Stimulated activated CD8-positive, alpha-beta memory T cell treated with anti-CD3 and anti-CD28 coated beads, Interleukin-7, amount 100 ng/mL, for 48 hours (primary cell): ENCODE measurements at places on chromosomes 3 and 15.
A peak's percentile ranks its signal among the peaks of the same experiment; 100 is the strongest.

- DNase-seq: no peak
Measured at GRCh38 chr3:29763115-29763514, 482.2 kb downstream of the RBMS3 start.

DNA sequence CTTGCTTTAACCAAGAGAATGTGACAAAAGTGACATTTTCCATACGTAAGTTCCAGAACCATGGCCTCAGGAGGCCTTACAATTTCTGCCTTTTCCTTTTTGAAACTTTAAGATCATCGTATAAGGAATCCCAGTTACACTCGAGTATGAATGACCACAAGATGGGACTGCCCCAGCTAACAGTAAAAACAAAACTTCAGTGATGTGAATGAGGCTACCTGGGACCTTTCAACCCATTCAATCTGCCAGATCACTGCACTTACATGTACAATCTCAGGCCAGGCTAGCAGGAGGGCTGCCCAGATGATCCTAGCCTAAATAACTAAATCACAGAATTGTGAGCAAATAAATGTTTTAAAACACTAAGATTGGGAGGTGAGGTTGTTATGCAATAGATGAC, 328.8 kb downstream of the CNTN6 start:
- DNase-seq: no peak

DNA sequence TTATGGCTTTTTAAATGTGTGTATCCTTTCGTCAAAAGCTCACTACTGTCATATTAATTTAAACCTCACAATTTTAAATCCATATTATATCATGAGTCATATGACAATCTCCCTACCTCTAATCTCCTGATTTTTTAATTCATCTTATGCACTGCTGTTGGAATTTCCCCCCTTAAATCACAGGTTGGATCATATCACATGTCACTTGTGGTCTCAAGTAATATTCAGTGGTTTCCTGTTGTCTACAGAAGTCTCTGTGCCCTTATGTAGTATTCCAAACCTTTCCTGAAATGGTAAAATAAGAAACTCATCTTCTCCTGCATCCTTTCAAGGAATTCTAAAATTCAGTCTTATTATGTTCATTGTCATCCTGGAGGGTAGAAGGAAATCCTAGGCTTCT, 116.0 kb upstream of the CBLB start:
- no peak for DNase-seq

- no peak for DNase-seq
Measured at GRCh38 chr3:102030661-102031060, 181.3 kb downstream of the NFKBIZ start.

- no peak for DNase-seq
Measured at GRCh38 chr15:80175436-80175835, 22.6 kb downstream of the FAH start.

- no peak for DNase-seq
Measured at GRCh38 chr3:113105966-113106660, 105.2 kb upstream of the BOC start.

DNA sequence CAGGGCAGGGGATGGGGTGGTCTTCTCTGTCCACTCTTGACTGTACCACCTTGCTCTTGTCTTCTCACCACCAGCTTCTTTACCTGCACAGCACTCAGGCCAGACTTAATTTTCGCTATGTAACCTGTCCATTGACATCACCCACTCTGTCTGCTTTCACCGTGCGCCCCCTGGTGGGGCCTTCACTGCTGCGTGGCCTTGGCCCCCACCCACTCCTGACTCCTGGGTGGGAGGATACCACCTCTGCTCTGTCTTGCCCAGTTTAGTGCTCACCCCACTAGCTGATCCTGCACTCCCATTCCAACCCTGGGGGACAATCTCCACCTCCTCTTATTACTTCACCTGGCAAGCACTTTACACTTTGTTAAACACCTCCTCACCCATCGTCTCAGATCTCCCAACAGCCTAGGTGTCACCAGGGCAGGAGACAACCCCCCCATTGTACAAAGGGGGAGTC, 17.7 kb downstream of the PTH1R start:
- DNase-seq: peak; percentile 50

DNA sequence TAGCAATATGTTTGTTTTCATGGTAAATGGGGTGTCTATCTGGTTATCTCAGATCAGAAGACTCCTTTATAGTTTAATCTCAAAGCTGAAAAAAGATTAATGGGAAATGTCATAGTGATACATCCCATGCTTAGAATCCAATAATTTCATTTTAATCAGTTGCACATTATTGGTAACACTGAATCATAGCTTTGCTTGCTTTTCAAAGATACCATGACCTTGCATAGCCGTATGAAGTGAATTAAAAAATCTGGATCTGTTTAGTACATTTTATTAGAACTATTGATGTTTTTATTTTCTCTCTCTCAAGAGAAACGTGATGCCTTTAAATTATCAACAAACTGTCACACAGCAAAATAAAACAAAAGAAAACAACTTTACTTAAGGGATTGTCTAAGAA, 506.7 kb upstream of the SGO1 start:
- no peak for DNase-seq

- DNase-seq: no peak
Measured at GRCh38 chr3:143217283-143217682, 97.7 kb downstream of the CHST2 start.

DNA sequence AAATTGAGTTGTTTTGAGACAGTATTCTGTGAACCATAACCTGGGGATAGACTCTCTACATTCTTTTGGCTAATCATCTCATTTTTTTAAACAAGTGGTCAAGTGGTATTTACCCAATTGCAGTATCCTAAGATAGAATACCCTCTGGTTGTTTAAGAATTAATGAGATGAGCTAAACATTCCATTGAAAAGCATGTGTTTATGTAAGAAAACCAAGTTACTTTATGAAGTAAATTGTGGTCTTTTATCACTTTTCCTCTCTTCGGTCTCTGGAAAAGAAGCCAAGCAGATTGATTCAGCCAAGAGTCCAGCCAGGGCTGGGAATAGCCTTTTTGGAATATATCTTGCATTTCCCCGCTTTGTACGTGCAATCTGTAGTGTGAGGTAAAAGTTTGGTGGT, 185.7 kb upstream of the TOPAZ1 start:
- no peak for DNase-seq

DNA sequence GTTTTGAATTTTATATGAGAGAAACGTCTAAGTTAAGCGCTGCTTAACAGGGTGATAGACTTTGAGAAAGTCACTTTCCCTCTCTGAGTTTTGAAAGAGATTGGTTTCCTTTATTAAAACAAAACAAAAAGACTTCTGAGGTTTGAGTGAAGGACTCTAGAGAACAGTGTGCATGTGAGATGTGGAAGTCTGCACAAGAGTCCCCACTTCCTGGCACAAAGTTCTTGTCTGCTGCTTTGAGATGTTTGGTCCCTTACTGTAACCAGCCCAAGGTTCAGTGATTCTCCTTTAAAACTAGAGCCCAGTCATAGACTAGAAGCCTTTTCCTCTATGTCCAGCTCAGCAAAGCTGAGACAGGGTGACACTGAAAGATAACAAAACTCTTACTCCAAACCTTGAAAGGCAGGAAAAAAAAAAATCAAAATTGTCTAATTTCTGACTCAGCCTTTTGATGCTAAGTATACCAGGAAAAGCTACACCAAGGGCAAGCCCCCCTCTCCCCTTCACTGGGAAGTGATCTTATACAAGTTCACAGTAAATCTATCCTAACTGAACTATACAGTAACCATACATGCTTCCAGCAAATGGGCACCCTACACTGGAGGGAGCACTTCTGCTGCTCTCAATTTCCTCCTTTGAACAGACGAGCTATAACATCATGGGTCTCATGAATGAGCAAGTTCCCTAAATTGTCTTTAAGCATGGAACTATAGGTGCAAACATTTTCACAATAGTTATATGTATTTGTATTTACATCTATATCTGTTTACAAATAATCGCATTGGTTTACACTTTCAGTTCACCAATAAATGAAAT, 2.3 kb downstream of the POPDC2 start:
- DNase-seq: no peak

GRCh38 chr3:180743813-180744590, 64.7 kb upstream of the CCDC39 start:
- DNase-seq: no peak

GRCh38 chr15:43987924-43988323, 161.1 kb downstream of the WDR76 start:
- no peak for DNase-seq

DNA sequence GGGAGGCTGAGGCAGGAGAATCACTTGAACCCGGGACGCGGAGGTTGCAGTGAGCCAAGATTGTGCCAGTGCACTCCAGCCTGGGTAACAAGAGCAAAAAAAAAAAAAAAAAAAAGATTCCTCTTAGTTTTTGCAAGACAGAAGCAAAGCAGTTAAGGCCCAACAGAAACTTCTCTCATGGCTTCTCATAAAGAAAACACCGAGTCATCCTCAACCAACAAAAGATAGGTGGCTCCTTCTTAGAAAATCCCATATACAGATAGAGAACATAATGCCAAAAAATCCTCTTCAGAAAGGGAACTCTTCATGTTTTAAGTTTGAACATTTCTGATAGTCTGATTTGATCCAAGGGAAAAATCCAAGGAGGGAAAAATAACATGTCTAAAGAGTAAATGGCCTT, 12.5 kb upstream of the SKIL start:
- no peak for DNase-seq

DNA sequence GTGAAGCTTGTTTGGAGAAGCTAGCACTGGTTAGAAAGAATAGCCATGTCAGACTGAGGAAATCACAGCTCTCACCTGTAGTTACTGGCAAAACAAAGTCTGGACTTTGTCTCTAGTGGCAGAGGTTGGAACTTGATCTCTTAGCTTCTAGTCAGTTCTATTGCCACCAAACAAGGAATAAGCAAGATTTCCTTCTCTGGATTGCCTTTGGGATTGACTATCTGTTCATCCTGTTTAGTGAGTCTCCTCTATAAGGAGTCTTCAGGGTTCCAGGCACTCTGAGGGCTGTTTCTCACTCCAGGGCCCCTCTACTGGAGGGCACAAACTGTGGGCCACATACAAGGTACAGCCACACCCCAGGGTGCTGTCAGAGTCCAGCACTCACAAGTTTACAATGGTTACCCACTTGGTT, 426.6 kb upstream of the THBS1 start:
- no peak for DNase-seq

DNA sequence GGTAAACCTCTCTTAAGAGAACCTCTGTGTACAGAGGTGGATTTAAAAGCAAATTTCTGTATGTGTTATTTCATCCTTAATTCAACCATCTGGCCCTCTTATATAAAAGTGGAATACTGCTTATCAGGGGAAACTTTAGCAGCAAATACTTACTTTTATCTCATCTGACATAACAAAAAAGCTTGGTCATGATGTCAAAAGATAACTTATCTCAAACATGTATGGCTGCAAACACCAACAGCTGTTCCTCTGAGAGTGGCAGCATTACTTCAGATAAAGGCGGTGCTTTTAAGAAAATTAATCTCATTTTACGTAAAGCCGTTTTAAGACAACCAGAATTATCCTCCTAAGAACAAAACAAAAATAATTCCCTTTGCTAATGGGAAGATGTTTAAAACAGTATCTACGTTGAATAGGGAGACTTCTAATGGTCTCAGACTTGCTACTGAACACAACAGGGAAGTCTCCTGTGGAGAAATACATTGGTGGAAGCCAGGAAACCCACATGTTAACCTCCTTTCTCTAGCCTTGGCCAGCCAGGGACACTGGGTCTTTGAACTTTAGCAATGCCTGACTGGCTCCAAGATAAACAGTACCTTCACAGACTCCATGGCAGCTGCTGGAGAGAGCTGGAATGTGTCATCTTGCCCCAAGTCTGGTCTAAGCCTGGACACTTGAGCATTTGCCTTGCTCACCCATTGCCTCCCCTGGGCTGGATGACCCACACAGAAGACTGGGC, 18.1 kb downstream of the ARRDC4 start:
- no peak for DNase-seq
